ENCODE measurements at places on chromosomes 4 and X.

DNA sequence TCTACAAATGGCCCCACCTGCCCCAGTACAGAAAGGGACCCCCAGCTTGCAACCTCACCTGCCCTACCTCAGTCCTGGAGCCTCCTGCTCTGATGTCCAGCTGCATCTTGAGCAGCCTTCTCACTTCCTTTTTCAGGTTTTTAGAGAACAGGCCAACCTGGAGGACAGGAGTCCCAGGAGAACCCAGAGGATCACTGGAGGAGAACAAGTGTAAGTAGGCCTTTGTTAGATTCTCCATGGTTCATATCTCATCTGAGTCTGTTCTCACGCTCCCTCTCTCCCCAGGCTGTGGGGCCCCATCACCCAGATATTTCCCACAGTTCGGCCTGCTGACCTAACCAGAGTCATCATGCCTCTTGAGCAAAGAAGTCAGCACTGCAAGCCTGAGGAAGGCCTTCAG, 3.6 kb downstream of the MAGEA11 start:
- no peak for DNase-seq

- DNase-seq: no peak
These were observed 23.2 kb downstream of the APOO start for GRCh38 chrX:23884427-23885024.

DNA sequence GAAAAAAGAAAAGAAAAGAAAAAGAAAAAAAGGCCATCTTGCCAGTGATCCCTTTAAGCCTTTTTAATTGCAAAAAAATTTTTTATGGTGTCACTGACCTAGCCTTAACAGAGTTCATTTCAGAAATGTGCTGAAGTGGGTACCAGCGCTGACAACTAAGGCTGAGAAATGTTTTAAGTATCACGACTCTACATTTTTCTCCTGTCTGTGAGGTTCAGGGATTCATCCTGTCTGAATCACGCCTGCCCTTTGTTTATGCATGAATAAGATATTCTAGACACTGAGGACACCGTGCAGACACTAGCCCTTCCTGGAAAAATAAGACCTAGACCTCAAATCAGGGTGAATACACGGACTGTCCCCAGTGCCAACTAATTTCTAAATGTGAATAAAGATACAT, 154.4 kb upstream of the NOCT start:
- DNase-seq: no peak

DNA sequence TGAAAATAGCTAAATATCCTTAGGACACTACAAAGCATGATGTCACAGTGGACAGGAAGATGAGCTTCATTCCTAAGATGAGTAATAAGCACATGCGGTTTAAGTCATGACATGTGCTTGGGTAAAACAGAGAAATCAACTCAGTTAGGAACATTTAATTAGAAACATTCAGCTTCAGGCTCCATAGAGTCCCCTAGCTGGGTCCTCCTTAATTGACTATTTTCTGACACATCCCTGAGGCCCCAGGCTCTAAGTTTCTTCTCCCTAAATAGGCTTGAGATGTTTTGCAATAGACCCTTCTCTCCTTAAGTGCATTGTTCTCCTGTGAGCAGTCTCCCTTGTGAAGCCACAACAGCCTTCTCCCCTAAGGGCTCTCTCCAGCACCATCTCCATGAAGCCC, 70.4 kb upstream of the ANXA3 start:
- peak; percentile 98 for DNase-seq

GRCh38 chrX:7219153-7219705, 71.3 kb upstream of the PUDP start:
- DNase-seq: no peak

GRCh38 chr4:82688091-82688795, 110.4 kb downstream of the SCD5 start:
- DNase-seq: no peak

DNA sequence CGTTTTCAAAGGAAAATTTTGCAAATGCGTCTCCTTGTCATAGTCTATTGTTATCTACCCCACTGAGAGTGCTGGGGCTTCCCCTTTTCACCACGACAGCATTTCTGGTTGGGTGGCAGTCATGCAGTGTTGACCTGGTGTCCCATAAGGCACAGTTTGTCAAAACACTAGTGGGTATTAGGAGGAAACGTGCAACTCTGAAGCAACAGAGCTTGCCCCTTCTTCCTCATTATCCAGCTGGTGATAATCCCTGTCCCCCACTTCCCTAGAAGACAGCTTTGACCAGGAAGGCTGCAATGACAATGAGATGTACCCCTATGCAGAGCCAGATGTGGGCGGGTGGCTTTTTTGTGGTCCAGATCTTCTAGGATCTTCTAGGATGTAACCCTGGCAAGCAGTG, 1.8 kb downstream of the TBC1D1 start:
- no peak for DNase-seq

DNA sequence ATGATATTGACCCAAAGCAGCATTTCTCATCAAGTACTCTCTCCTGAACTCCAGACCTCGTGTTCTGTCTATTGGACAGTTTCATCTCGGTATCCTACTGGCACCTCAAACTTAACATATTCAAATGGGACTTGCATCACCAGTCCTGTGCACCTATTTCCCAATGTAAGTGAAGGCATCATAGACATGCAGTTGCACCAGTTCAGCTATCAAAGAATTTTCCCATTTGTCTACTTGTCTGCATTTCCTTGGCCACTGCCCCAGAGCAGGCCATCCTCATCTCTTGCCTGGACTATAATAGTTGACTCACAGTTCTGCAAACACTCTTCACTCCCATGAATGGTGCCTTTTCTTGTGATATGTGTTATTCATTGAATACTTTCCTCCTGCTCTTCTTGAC, 11.3 kb upstream of the LIMCH1 start:
- DNase-seq: no peak

DNA sequence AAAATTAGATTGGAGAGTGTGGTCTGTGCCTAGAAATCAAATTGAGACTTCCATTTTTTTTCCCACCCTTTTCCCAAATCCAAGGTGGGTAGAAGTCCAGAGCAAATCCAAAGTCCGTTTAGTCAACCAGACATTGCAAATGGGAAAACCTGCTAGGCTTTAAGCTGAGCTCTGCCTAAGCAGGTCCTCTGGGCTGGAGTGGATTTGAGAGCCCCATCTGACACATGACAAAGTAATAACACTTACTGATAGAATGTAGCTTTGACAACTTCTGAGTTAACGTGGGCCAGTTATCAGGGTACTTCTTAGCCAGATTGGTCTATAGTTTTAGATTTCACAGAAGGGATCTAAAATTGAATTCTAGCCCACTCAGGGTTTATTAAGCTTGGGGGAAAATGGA, 242.3 kb downstream of the GALNTL6 start:
- DNase-seq: no peak

- no peak for DNase-seq
These were observed 35.3 kb upstream of the GPR78 start for GRCh38 chr4:8544741-8545438.

DNA sequence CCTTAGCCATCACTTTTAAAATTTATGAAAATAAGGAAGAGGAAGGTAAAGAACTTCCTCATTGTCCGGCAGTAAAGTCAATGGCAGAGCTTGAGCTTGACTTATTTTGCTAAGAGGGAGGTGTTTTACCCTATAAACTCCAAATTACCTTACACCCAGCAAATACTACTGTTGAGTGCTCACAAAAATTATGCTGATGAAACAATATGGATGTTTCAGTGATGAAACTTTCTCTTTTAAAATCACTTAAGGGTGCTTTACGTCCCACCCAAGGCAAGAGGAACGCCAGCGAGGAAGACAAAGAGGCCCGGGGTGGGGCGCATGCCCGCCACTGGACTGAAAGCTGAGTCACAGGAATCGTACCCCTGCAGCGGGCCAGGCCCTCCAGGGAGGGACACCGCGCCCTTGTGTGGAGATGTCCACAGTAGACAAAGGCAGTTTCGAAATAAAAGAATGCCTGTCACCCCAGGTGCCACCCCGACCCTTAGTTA, 560 bp upstream of the TMSB4X start:
- no peak for DNase-seq

DNA sequence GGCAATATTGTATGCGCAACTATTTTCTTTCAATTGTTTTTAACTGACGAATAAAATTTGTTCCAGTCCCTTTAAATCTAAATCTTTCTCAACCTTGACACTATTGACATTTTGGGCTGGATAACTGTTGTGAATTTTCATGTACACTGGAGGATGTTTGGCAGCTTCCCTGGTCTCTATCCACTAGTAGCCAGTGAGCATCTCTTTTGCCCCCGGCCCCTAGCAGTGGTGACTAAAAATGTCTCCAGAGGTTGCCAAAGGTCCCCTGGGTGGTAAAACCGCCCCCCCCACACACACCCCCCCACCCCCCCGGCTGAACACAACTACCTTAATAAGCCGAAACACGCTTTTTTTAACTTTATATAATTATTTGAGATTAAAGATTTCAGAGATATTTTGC, 514 bp downstream of the FANCB start:
- no peak for DNase-seq

GRCh38 chr4:132557660-132558059, 591.4 kb upstream of the PCDH10 start:
- DNase-seq: no peak

DNA sequence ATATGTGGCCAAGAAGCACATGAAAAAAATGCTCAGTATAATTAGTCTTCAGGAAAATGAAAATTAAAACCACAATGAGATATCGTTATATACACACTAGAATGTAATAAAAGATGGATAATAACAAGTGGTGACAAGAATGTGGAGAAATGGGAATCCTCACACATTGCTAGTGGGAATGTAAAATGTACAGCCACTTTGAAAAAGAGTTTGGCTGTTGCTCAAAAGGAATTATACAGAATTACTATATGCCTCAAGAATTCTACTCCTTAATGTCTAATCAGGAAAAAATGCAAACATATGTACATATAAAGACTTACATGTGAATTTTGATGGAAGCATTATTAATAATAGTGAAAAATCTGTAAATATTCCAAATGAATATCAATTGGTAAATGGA, 102.2 kb downstream of the SPCS3 start:
- DNase-seq: no peak

DNA sequence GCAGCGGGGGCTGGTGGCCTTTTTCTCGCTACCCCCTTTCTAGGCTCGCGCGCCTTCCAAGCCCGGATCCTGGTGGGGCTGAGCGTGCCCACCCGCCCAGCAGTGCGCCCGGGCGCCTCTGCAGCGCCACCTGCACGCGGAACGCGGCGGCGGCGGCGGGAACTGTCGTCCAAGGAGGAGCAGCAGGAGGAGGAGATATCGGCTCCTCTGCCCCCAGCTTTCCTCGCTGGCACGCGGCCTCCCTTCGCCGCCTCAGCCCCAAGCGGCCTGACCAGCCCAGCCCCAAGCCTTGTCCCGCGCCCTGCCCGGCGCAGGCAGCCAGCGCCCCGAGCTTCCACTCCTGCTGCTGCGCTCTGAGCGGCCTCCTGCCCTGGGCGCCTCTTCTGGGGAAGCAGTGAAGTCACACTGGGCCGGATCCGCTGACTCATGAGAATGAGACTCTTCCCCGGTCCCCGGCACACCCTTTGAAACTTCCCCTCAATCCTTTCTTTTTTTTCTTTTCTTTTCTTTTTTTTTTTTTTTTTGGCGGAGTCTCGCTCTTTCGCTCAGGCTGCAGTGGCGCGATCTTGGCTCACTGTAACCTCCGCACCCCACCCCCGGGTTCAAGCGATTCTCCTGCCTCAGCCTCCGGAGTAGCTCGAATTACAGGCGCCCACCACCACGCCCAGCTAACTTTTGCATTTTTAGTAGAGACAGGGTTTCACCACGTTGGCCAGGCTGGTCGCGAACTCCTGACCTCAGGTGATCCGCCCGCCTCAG, 10.6 kb upstream of the ELF4 start:
- DNase-seq: peak; percentile 47

DNA sequence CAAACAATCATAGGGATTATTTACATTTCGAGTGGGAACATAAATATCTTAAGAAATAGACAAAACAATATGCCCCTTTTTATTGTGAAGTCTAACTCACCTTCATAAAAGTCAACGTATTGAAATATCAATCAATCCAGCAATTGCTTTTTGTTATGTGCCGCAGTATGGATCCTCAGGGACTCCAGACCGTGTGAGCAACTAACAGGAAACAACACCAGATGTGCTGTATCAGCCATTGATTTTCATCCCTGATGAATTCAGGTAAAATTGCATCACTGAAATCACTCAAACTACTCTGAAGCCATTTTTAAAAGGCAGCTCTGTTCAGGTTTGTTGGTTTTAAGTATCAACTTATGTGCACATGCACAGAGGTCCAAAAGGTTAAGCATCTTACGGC, 197.3 kb upstream of the FAT1 start:
- no peak for DNase-seq

DNA sequence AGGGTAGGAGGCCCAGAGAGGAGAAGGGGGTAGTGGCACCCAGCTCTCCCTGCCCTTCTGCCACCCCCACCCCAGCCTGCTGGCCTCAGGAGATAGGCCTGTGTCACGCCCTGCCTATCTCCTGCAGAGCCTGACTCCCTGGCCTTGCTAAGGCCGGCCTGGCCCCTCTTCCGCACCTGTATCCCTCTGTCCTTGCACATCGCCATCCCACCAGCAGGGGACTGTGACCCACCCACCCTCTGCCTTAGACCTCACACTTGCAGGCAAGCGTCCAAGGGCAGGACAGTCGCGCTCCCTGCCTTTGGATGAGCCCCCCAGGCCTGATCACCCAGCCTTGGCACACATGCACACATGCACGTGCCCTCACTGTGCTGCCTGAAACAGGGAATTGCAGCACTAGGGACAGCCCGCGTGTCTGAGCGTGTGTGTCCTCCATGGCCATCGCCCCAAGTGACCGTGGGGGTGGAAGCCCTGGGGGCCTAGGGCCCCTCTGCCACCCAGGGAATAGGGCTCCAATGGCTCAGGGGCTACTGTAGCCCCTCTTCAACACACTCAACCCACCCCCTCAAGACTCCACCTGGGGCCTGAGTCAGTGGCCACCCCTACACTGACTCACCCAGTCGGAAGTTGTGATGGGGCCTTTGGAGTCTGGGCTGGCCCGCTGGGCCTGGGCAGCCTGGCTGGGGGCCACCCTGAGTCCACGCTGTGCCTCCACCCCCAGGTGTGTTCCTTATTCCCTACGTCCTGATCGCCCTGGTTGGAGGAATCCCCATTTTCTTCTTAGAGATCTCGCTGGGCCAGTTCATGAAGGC, 2.1 kb downstream of the SLC6A8 start:
- no peak for DNase-seq

DNA sequence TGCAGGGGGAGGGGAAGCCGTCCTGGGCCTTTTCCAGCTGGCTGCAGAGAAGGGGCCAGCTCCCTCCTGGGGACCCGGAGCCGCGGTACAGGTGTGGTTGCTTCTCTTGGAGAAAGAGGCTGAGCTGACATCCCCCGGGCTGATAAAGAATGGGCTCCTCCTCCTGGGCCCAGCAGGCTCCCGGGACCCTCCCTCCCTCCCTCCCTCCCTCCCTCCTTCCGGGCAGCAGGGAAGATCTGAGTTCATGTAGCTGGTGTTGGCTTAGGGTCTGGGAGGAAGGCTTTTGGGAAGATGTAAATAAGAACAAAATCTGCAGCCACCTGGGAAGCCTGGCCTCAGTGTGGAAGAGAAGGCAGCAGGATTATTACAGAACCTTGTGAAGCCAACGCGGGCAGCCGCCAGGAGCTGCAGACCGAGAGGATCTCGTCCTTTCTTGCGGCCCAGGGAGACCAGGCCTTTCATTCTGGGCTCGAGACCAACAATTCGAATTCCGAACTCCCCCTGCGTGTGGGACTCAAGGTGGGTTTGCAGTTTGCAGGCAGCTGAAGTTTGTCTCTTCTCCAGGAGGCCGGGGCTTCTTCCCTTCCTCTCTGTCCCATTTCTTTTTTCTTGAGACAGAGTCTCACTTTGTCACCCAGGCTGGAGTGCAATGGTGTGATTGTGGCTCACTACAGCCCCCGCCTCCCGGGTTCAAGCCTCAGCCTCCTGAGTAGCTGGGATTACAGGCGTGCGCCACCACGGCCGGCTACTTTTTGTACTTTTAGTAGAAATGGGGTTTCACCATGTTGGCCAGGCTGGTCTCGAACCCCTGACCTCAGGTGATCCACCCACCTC, at the start of gene PLCXD1:
Gene PLCXD1 (plus strand): TSS at position 216 of the 834 bp plus-strand sequence. CDS start 2,807 bp downstream, outside the sequence.
- peak; percentile 31 for DNase-seq
